ENCODE measurements at places on chromosomes 12 and 14. TPM values are rescaled to one million over a fixed set of nuclear protein-coding genes. Genes with fewer than 3 reads are reported as not detected.
A peak's percentile ranks its signal among the peaks of the same experiment; 100 is the strongest.

The EFCAB11 gene
- 15.9 TPM for total RNA-seq

The CPNE8 gene
- 6.7 TPM for total RNA-seq

The TSPAN11 gene
- 1.7 TPM for total RNA-seq

The ABCC9 gene
- total RNA-seq = 37.1 TPM

The TDRD9 gene
- total RNA-seq = 0.96 TPM

The HOXC12 gene
- not detected for total RNA-seq

The CLMN gene
- 10.8 TPM for total RNA-seq

DNA sequence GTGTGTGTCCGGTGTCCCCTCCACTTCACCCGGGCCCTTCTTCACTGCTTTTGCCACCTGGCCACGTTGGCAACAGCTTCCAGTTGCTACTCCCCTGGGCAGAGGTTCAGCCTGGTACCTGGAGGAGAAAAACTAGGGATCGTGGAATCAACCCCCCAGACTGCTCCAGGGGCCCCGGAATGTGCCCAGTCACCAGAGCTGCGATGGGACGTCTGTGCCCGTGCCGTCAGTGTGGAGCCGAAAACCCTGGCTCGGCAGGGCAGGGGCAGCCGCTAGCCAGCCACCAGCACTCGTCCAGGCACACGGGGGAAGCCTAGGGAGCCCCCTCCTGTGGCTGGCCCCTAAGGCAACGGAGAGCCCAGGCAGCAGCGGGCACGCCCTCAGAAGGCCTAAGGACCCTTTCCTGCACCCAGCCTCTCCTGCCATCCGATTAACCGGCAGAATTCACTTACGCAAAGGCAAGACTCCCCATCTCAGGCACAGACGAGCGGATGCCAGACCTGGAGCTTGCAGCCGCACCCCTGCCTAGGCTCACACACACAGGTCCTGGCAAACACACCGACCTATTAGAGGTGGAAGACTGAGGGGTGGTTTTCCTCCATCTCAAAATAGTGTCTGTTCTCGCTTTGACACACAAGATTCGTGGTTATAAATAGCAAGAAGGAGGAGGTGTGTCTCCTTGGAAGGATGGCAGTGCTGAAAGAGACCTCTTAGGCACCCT lies 62.6 kb downstream of the FBXL14 start:
- DNase-seq = no peak

DNA sequence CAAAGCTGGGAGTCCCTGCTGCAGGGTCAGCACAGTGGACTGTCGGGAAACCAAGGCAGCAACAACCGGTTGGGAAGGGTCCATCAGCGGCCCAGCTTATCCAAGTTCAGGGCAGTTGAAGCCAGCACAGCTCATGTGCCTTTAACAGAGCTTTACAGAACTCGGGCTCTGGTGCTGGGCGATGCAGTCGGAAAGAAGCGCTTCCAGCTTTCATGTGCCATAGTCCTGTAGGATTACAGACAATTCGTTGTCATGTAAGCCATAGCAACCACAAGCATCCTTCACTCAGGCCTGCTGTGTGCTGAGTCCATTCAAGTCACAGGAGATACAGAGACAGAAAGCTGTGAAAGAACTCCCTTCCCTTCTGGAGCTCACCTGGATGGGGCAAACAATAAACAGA lies 3.5 kb upstream of the FAM181A start:
- no peak for DNase-seq

GRCh38 chr12:50120953-50121352 lies 8.9 kb downstream of the COX14 start:
- DNase-seq = no peak

DNA sequence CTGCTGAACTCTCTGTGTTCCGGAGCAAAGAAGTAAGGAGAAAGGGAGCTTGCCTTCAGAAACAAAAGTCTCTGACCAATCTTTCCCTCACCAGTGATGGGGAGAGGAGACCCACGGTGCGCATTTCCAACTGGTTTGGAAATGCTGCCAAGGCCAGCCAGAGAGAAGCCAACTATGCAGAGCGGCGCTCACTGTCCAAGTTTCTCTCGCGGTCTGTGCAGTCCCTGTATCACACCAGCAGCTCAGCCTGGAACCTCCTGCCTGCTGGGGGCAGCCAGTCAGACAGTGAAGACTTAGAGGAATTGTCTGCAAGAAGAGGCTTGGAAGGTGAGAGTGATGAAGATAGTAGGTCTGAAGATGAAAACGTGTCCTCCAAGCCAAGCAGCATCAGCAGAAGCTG lies 206.2 kb downstream of the NAV3 start:
- DNase-seq = no peak

DNA sequence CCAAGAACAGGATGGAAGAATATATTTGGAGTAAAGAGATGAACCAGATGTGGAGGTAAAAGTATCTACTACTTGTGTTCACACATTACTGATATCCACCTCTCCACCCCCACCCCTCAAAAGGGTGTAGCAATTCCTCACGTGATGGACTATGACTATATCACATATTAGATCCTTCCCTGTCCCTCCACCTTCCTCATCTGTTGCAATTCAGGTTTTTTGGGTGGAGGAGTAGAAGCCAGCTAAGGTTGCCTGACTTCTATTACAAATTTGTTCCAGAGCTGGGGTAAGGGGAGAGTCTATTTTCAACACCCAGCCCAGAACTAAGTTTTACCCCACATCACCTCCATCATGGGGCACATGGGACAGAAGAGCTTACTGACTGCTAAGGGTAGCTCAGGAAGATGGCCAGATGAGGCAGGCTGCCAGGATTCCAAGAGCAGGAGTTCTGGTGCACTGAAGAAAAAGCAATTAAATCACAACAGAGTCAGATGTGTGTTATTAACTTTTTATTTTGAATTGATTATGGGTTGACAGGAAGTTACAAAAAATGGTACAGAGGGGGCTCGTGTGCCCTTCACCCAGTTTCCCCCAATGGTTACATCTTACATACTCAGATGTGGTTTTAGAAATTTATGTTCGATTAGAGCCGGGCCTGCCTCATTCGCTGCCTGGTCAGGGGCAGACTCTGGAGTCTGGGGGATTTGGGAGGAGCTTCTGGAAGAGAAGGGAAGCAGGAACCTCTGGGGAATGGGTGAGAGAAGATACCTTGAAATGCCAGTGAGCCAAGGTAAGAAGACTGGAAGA lies 2.1 kb downstream of the RNASE13 start:
- no peak for DNase-seq

DNA sequence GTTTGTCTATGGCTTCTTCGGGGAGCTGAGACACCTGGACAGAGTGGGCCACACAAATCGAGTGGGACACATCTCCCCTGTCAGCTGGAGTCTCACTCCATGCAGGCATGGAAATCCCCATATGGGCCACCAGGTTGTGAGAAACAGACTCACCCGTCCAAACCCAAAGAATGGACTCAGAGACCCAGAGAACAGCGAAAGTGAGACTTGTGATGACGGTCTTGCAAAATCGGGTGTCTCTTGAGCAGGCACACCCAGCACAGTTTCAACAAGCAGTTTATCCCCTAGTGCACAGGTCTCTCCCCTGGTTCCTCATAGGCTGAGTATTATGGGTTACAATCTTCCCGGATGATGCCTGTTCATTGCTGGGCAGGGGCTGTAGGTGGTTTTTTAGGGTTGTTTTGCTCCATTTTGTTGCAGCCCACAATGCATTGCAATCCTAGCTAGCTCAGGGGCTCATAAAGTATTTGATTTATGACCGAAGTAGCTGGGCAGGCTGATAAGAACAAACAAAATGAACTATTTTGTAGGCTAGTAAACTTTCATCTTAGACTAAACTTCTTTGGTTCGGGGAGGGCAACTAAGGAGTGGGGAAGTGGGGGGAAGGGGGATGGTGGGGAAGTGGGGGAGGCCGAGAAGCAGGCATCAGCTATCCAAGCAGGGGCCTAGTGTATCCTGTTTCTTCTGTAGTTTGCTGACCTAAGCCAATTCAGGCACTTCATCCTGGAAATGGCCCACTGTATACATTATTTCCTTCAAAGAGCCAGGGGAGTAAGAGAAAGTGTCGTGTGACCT lies 45.3 kb downstream of the IQSEC3 start:
- DNase-seq = peak; percentile 54

DNA sequence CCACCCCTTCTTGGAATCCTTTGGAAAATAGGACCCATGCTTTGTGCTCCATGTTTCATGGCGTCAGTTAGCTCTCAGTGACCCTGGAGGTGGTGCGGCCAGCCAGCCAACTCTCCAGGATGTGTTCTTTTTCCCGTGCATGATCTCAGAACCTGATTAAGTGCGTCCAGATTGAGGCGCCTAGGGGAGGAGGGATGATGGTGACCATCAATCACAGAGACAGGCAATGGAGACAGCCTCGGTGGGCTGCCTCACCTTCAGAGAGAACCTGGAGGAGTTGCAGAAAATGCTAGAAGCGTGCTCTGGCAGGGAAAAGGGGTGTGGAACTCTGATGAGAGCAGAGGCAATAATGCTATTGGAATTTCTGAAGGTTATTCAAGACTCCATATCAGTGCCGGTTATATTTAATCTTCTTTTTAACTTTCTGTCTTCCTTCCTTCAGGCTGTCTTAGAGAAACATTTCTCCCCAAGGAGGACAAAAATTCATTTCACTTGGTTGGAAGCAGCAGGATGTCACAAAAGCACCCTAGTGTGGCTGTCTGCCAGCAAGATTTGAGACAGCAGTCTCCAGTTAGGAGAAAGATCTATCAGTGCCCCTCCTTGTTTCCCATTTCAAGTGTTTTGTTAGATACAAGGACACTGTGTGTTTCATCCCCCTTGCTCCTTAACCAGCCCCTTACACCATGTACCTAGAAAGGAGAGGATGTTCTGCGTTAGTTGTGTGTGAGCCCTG lies 53.3 kb upstream of the IGF1 start:
- DNase-seq = no peak

DNA sequence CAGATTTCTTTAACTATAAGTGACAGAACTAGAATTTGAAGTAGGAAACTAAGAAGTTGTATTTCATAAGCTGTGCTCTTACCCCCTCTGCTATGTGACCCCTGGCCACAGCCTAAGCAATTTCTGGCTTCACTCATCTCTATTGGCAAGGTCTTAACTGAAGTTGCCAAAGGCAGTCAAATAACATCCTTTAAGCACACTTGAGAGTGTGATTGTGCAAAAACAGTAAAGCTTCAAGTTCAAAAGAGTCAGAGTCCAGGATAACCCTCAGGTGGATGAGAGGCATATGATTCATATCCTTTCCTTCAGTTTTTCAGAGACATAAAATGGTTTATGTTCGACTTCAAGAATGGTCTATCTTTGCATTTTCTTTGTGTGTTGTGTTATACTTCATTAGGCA lies 45.2 kb downstream of the GRIP1 start:
- DNase-seq = no peak

- DNase-seq = no peak
Observed at GRCh38 chr12:94079566-94080340, 68.6 kb upstream of the PLXNC1 start.

- DNase-seq = no peak
Observed at GRCh38 chr12:1504895-1505311, 89.5 kb downstream of the FBXL14 start.

GRCh38 chr14:76531821-76532318 lies 155.9 kb downstream of the ESRRB start:
- DNase-seq = no peak

All from umbilical cord (tissue), 2 donors.